ENCODE measurements at places on chromosomes 4 and X. TPM values are rescaled to one million over a fixed set of nuclear protein-coding genes. Genes with fewer than 3 reads are reported as not detected.

DNA sequence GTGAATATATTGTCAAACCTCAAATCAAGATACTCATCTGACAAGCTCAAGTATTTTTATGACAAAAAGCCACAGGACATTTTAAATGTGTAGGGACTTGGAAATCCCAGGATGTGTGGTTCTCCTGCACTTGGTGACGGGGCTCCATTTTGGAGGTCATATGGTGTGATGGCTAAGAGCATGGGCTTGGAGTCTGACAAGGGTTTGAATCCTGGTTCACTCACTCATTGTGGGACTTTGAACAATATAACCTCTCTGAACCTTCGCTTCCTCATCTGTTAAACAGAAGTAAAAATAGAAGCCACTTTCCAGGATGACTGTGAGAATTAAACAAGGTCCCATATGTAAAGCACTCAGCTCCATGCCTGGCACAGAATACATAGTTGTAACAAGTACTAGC is 99.6 kb downstream of the SMIM20 start:
- no peak for DNase-seq

The FAM241A gene
- total RNA-seq = 1.6 TPM

GRCh38 chr4:16707874-16708273 is 190.6 kb downstream of the LDB2 start:
- no peak for DNase-seq

GRCh38 chrX:47247206-47247998 is 14.6 kb downstream of the USP11 start:
- peak; percentile 8 for DNase-seq

- DNase-seq = peak; percentile 32
Observed at GRCh38 chr4:168486912-168487281, 6.6 kb upstream of the DDX60L start.

- DNase-seq = peak; percentile 39
Observed at GRCh38 chrX:20527558-20528011, 260.9 kb upstream of the RPS6KA3 start.

The NUDT9 gene
- total RNA-seq = 10.3 TPM

The PLAC8 gene
- not detected for total RNA-seq

The RTL9 gene
- under 0.01 TPM for total RNA-seq

DNA sequence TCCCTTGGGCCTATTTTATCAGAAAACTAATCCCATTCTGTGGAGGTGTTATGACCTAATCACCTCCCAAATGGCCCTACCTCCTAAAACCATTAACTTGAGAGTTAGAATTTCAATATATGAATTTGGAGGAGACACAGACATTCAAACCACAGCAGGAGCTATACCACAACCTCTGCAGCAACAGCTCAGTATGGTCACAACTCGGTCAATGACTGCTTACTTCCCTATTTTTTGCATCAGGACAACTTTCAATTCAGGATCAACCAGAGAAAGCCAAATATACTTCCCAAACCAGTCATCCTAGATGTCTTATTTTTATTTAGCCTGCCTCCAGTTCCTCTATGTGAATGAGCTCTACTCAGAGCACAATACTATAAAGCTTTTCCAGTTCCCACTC is 11.3 kb upstream of the SMARCA5 start:
- no peak for DNase-seq

The FNIP2 gene
- total RNA-seq = 43.5 TPM

- no peak for DNase-seq
Observed at GRCh38 chr4:3469386-3470243, 6.5 kb downstream of the DOK7 start.

DNA sequence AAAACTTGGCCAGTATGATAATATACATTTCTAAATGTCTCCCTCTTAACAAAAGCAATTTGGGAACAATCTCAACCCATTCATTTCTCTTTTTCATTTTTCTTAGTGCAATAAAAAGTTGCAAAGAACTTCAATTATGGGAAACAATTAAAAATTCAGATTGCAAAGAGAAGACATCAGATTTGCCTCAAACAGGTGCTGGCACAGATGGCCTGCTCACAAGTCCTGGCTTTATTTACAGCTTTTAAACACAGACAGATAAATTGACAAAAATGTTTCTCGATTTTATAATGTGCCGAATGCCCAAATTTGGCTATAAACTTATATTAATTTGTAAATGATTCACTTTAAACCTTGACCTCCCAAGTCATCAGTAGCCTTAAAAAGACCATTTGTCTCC is 28.7 kb downstream of the SLC4A4 start:
- DNase-seq = no peak

DNA sequence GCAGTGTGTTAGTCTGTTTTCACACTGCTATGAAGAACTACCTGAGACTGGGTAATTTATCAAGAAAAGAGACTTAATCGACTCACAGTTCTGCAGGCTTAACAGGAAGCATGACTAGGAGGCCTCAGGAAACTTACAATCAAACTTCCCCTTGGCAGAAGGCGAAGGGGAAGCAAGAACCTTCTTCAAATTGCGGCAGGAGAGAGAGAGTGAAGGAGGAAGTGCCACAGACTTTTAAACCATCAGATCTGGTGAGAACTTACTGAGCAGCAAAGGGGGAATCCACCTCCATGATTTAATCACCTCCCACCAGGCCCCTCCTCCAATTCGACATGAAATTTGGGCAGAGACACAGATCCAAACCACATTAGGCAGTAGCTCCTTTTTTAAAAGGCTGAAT is 59.2 kb upstream of the LEF1 start:
- DNase-seq = no peak

- DNase-seq = no peak
Observed at GRCh38 chrX:37545066-37545465, 26.4 kb upstream of the LANCL3 start.

The GIMD1 gene
- total RNA-seq = not detected

GRCh38 chrX:19625612-19626011 is 110.3 kb upstream of the MAP3K15 start:
- DNase-seq = no peak

The TXK gene
- total RNA-seq = 0.64 TPM

The MID1 gene
- total RNA-seq = 16.4 TPM

The SH3RF1 gene
- 29.3 TPM for total RNA-seq

- no peak for DNase-seq
Observed at GRCh38 chr4:75005727-75006126, 72.8 kb downstream of the PARM1 start.

GRCh38 chrX:446245-446644 is 59.5 kb upstream of the PPP2R3B start:
- DNase-seq = no peak

- DNase-seq = no peak
Observed at GRCh38 chrX:47646636-47647035, 3.7 kb downstream of the ELK1 start.

The FAT1 gene
- total RNA-seq = 454 TPM

The DCK gene
- total RNA-seq = 18.4 TPM

DNA sequence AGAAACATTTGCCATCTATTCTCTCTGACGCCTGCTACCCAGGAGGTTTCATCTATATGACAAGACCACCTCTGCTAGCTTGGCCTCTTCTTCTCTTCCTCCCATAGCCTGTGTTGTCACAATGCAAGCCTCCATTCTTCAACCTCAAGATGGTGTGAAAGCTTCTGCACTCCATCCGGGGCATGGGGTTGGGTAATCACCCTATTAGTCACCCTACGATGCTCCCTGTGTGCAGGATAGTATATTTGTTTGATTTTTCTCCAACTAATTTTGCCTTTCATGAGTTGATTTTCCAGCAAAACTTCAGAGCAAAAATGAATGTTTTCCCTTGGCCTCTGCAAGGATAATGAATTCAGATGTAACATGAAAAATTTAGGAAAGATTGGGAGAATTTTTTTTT is 128.0 kb upstream of the STS start:
- DNase-seq = no peak

The MAGEA2 gene
- not detected for total RNA-seq

The TMEM35A gene
- 1.9 TPM for total RNA-seq

The LIMCH1 gene
- total RNA-seq = 8.4 TPM

DNA sequence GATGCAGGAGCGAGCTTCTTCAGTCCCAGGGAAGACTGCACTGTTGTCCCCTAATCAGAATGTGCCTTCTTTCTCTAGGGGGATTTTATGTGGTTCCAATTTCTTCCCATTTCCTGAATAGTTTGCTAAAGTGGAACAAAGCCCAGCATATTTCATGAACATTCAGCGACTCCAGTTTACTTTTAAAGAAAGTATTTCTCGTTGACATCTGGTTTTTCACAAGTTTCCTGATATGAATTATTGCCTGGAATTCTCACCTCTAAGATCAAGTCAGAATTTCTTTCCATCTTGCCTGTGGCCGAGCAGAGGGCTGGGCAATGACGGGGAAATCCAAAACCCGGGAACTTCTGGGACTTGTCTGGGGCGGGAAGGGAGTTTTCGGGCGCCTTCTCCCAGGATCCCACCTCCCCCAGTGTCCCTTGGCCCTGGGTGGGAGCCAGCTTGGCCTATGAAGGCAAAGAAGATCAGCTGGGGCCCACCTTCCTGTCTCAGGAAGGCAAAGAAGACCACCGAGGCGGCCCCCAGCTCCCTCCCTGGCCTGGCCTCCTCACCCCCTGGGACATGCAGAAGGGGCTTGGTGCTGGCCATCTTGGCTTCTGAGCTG is 15.4 kb downstream of the SORCS2 start:
- peak; percentile 52 for DNase-seq

DNA sequence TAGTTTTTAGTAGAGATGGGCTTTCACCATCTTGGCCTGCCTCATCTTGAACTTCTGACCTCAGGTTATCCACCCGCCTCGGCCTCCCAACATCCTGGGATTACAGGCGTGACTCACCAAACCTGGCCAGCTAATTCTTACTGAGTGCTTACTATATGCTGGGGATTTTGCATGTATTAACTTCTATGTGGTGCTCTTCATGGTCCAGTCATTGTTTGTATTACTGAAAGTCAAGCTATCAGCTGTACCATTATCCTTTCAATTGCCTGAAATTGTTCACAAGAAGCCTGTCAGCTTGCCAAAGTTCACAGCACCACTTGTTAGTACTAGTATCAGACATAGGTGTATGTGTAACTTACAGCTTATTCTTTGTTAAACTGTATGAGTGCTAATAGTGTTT is 1272.1 kb downstream of the ARAP2 start:
- DNase-seq = no peak

The AGTR2 gene
- total RNA-seq = not detected

The LARP1B gene
- total RNA-seq = 25.5 TPM

- DNase-seq = no peak
Observed at GRCh38 chr4:183094393-183095198, 4.5 kb upstream of the WWC2 start.

- no peak for DNase-seq
Observed at GRCh38 chr4:8708401-8709021, 115.9 kb downstream of the CPZ start.

DNA sequence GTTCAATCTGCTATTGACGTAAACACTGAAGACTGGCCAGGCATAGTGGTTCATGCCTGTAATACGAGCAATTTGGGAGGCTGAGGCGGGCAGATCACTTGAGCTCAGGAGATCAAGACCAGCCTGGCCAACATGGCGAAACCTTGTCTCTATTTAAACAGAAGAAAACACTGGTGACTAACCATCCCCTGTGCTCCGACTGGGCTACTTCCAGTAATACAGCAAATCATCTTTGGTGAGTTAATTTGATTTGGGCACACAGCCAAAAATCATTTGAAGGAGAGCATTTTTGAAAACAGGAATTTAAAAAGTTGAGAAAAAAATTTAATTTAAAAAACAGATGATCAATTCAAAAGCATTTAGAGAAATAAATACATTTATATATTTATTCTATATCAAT is 52.0 kb downstream of the SEC24D start:
- DNase-seq = no peak

GRCh38 chrX:66074920-66075879 is 35.3 kb upstream of the VSIG4 start:
- DNase-seq = no peak

DNA sequence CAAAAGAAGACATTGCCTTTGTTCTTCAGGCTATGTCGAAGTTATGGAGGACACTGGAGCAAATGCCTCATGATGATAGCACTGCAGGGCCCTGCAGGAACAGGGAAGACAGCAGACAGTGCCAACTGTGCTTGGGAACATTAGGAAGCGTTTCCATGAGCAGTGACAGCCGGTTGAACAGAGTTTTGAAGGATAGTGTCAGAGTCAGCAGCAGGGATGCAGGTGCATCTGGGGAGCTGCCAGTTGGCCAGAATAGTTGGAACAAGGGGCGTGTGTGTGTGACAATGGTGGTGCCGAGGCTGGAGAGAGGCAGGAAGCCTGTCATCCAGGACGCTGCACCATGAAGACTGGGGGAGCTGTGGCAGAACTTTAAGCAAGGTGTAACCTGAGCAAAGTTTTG is 88.6 kb downstream of the SHROOM3 start:
- DNase-seq = no peak

The SMR3B gene
- total RNA-seq = not detected

GRCh38 chrX:101977106-101977505 is 45.3 kb upstream of the ZMAT1 start:
- no peak for DNase-seq

DNA sequence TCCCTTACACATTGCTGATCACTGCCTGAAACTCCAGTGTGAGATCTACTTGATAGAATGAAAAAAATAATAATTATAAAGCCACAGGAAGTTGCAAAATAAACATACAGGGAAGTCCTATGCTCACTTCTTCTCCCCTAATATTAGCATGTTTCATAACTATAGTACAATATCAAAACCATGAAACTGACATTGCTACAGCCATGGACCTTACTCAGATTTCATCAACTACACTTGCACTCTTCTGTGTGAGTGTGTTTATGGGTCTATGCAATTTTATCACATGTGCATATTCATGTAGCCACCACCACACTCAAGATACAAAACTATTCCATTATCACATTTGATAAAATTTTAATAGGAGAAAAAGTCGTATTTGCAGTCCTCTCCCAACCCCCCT is 57.3 kb downstream of the SPINK2 start:
- no peak for DNase-seq

- DNase-seq = peak; percentile 72
Observed at GRCh38 chr4:40840985-40841571, 91.3 kb downstream of the NSUN7 start.

The PAGE2 gene
- total RNA-seq = not detected

DNA sequence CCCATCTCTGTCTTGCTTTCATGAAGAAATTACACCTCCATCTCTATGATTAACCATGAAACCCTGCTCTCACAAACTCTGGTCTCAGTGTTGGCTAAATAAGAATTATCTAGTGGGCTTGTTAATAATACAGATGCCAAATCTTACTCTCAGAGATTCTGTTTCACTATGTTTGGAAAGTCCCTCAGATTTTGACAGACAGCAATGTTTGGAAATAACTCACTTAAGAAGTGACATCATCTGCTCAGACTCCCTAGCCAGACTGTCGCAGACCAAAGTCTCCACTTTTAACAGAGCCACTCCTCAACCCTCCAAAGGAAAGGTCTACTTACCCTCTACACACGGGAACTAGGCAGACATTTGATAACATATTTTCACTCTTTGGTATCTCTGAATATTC is 328.5 kb upstream of the FGF16 start:
- no peak for DNase-seq

The HSD17B13 gene
- not detected for total RNA-seq

The TBC1D19 gene
- 39.6 TPM for total RNA-seq

DNA sequence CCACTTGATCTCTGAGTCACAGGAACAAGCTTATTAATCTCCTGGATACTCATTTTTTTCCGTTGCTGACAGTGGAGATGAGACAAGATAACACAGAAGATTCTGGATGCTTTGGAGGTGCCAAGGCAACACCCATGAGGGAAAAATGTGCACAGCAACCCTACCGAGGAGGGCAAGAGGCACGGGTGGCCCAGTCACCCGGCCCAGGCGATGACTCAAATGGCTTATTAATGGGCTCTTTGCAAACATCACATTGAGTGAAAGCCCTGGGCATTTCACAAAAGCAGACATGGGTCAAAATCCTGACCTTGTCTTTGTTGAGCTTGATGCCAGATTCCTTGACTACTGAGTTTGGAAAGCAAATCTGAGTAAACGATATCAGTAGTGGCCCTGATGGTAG is 315.1 kb downstream of the STK32B start:
- peak; percentile 14 for DNase-seq

The ARX gene
- total RNA-seq = not detected

All from fibroblast of villous mesenchyme (primary cell).